ENCODE measurements at places on chromosomes 13 and 19.
A peak's percentile ranks its signal among the peaks of the same experiment; 100 is the strongest.

- DNase-seq: no peak
Observed at GRCh38 chr19:42042455-42043170, 27.4 kb downstream of the GRIK5 start.

DNA sequence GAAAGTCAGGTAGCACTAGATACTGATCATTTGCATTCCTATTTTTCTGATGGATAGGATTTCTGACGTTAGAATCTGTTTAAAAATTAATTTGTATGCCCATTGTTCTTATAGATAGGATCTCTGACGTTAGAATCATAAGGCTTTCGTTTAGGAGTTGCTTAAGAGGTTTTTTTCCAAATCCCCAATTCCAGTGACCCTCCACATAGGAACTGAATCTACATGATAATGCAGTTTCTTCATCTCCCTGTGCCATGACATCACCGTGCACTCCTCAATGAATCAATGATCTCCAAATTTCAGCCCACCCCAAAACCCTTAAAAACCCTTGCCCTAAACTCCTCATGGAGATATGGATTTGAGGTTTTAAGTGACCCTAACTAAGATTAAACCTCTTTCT, 87.2 kb downstream of the RXFP2 start:
- no peak for DNase-seq

DNA sequence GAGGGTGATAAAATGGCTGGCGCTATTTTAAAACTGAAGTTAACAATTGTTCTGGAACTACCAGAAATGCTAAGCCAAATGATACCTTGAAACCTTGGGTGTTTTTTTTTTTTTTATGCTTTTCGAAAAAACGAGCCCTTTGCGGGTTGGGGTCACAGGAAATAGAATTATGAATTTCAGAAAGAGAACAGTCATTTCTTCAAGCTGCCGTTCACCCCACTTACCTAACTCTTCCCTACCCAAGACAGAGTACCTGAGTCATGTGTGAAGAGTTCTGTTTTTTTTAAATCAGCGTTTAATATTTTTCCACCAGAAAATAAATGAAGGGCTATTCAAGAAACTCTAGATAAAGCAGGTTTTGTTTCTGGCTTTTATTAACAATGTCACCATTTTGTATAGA, 35.3 kb downstream of the KLF2 start:
- no peak for DNase-seq

GRCh38 chr13:27622102-27622820, 569 bp downstream of the POLR1D start:
- peak; percentile 21 for DNase-seq

GRCh38 chr19:49502866-49503581, 6.8 kb downstream of the RPS11 start:
- peak; percentile 56 for DNase-seq

DNA sequence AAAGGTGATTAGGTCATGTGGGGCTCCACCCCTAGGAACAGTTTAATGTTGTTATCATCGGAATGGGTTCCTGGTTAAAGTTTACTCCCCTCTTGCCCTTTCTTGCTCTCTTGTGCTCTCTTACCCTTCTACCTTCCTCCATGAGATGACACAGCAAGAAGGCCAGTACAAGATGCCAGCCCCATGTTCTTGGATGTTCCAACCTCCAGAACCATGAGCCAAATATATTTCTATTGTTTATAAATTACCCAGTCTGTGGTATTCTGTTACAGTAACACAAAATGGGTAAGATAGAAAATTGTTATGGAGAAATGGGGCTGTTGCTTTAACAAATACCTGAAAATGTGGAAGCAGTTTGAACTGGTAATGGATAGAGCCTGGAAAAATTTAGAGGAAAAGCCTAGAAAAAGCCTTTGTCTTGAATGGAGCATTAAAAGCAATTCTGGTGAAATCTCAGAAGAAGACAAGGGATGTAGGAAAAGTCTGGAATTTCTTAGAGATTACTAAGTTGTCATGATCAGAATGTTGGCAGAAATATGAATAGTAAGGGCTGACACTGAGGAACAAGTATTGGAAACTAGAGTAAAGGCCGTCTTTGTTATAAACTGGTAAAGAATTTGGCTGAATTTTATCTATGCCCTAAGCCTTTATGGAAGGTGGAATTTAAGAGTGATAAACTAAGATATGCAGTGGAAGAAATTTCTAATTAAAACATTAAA, 53.5 kb upstream of the TSC22D1 start:
- no peak for DNase-seq

DNA sequence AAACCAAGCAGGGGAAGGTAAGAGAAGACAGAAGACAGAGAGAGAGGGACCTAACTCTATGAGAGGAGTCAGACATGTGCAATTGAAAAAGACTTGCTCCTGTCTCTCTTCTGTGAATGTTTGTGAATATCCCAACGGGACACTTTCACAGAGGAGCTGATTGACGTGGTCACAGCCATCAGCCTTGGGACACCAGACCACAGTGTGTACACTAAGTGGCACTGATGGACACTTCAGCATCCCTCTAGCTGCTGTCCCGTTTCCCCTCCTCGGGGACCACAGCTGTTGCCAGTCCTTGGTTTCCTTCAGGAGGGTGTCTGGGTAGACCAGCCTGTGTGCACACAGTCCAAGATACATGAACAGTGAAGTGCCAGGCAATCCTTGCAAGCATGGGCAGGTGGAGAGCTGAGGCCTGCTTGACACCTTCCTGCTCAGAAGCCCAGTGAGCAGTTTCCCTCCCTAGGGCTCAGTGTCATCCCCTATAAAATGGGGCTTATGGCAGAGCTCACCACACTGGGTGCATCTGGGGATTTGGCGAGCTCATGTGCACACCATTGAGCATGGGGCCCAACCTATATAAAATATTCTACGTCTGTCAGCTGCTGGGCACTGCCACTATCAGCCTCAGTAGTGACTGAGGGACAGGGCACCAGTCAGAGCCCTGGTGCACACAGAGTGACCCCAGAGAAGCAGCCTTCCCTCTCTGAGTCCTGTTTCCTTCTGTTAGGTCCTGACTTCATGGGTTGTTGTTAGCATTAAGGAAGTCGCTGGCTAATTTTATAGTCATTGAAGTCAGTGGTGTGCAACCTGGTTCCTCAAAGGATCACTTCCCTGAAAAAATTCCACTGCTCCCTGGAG, 4.3 kb upstream of the USF2 start:
- peak; percentile 60 for DNase-seq

Measured in renal cortical epithelial cell (primary cell).